ENCODE measurements at places on chromosomes 13 and 19. TPM values are rescaled to one million over a fixed set of nuclear protein-coding genes. Genes with fewer than 3 reads are reported as not detected.

The DPRX gene
- not detected for total RNA-seq

The GRIN3B gene
- not detected for total RNA-seq

The SIGLEC5 gene
- under 0.01 TPM for total RNA-seq

The CPB2 gene
- not detected for total RNA-seq

The STXBP2 gene
- total RNA-seq = 1.2 TPM

- H3K4me1 ChIP-seq = no peaks in the 10 kb centered on the region
- no peak for DNase-seq
- no peaks in the 10 kb centered on the region for H3K27me3 ChIP-seq
- no peak overlapping the region for H3K4me3 ChIP-seq
- no peak overlapping the region for H3K27ac ChIP-seq
These were observed 12.5 kb downstream of the SUPT20H start for GRCh38 chr13:37047032-37047431.

DNA sequence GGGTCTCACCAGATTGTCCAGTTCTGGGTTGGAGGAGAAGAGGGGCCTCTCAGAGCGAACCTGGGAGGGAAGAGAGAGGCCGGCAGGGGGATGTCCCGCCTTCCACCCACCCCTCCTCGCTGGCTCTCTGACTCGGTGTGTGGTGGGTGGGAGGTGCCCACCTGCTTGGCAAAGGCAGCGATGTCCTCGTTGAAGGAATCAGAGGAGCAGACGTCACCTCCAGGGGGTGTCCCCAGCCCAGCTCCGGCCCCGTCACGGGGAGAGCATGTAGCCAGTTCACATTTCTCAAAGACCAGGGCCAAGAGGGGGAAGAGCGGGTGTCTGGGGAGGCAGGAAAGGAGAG is 2.7 kb downstream of the MEIS3 start:
- H3K27ac ChIP-seq = no peak overlapping the region
- peaks cover 42% of the 10 kb centered on the region for H3K27me3 ChIP-seq
- H3K4me3 ChIP-seq = no peak overlapping the region
- DNase-seq = no peak

DNA sequence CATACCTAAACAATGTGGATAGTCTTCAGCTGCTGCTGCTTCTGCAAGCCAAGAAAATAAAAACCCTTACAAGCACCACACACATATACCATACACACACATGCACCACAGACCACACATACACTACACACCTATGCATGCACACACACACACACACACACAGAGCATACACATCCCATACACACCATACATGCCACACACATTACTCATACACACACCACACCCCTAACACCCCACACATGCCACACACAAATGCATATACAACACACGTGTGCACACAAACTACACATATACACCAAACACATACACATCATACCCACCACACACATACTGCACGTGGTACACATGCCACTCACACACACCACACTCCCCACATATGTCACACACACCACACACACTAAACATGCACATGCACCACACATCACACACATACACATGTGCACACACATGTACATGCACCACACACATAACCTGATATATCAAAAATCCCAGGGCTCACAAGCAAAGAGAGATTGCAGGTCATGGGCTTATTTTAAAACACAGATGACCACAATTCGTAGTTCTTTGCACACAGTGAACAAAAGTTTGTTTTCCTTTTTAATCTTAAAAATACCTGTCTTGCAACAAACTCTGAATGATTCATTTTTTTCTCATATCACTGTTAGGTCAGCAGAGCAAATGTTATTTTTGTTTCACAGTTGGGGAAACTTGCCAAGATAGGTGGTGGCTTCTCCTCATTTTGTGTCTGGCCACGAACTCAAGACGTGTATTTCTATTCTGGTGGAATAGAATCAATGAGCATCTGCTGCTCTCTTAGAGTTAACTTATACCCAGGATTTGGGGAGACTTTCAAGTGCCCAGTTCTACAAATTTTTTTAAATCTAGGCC is 456.6 kb downstream of the FGF9 start:
- H3K4me1 ChIP-seq = no peaks in the 10 kb centered on the region
- DNase-seq = no peak
- H3K27ac ChIP-seq = no peak overlapping the region
- H3K36me3 ChIP-seq = no peaks in the 10 kb centered on the region
- no peaks in the 10 kb centered on the region for H3K27me3 ChIP-seq
- no peak overlapping the region for H3K4me3 ChIP-seq

GRCh38 chr13:31322702-31323405 is 123.1 kb downstream of the B3GLCT start:
- H3K4me1 ChIP-seq = no peaks in the 10 kb centered on the region
- DNase-seq = no peak
- H3K27me3 ChIP-seq = no peaks in the 10 kb centered on the region
- no peaks in the 10 kb centered on the region for H3K36me3 ChIP-seq

- H3K27me3 ChIP-seq = no peaks in the 10 kb centered on the region
- H3K4me1 ChIP-seq = no peaks in the 10 kb centered on the region
- DNase-seq = peak; percentile 31
- no peak overlapping the region for H3K4me3 ChIP-seq
These were observed 21.3 kb upstream of the SLC1A5 start for GRCh38 chr19:46809534-46810272.

All from osteoblast (primary cell).